ENCODE measurements at places on chromosomes 7 and 10.

GRCh38 chr7:102068846-102069245 is 217.8 kb upstream of the SH2B2 start:
- no peak for DNase-seq

- no peak for DNase-seq
Measured at GRCh38 chr7:50657341-50657873, 92.2 kb upstream of the DDC start.

DNA sequence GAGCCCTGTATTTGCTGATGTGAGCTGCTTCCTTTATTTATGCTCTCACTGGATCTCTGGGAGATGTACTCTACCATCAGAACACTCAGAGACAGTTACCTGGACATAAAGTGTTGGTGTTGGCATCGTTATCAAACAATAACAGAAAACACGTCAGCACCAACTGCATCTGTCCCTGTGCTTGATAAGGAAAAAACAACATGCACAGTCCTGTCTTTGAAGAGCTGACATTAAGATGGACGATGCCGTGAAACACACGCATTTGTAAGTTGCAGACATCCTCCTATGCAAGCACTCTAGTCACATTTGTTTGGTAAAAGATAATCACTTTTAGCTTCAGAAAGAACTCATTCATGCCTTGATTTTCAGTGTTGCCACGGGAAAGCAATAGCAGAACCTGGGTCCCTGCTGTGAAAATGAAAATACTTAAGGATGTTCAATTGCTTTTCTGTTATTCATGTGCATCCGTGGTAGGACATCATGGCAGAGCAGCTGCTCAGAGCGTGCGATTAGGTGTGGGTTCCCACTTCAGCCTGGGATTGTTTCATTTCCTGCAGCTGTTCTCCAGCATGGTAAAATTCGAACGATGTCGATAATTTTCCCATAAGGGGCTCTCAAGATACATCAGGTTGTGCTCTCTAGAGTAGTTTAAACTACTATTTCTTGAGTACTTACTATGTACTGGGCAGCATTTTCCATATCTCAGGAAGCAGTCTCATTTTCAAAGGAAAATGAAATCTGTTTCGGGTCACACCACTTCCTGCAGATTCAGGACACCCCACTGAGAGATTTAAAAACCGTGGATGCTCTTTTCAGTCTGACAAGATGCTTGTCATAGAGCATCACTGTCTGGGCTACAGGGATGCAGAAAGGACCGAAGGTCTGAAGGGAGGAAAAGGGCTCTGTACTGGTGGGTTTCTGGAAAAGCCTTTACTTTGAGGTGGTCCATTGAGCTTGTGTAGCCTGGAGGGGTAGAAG is 248.7 kb downstream of the CAMK1D start:
- DNase-seq = no peak

GRCh38 chr7:105678811-105679495 is 97.7 kb upstream of the EFCAB10 start:
- no peak for DNase-seq

DNA sequence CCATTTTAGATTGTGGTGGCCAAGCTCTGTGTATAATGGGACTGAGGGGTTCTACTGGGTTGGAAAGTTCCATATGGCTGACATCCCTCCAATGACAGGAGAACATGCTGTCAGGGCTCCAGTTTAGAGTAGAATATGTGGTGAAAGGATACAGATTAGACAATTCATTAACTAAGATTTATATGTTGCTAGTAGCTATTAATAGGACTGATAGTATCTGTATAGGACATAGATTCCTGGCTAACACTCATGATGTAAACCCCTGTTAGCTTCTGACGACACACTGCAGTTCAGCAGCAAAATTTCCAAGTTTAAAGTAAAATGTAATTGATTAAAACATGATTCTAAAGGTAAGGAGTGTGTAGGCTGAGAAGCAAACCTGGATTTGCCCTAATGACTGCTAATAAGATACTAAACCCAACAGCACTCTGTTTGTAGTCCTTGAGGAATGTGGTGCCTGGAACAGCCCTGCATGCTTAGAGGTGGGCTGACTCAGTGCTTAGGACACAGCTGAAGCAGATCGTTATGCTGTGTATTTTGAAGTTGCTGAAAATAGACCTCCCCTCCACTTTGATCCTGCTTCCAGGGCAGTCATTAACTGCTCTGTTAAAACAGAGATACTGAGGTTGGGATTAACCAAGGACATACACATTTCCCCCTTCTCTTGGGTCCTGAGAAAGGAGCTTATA is 1129.6 kb downstream of the SORCS3 start:
- no peak for DNase-seq

- DNase-seq = no peak
Measured at GRCh38 chr7:2819161-2819953, 24.8 kb downstream of the GNA12 start.

GRCh38 chr10:13587391-13587790 is 626 bp downstream of the PRPF18 start:
- DNase-seq = no peak

DNA sequence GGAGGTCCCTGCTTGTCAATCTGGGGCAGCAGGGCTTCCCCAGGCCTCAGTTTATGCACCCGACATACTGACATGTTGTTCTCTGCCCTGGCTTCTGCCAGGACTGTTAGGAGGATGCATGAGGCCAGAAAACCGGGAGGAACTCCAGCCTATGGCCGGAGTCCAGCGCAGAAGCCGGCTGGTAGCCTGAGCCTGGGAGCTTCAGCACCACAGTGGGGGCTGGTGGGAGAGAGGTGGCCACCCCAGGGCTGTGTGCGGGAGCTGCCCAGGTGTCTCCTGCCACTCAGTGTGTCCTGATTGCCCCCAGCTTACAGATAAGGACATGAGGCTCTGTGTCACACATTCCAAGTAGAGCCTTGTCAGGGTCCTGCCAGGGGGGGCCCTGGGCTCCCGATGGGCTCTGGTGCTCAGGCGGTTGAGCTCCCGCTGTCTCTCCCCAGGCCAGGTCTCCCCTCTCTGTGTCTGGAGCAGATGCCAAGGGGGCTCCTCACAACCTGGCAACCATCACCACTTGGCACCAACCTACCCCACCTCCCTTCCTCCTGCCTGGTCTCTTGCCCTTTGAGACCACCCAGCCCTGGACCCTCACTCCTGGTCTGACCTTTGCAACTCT is 32.3 kb downstream of the PPIF start:
- DNase-seq = no peak

DNA sequence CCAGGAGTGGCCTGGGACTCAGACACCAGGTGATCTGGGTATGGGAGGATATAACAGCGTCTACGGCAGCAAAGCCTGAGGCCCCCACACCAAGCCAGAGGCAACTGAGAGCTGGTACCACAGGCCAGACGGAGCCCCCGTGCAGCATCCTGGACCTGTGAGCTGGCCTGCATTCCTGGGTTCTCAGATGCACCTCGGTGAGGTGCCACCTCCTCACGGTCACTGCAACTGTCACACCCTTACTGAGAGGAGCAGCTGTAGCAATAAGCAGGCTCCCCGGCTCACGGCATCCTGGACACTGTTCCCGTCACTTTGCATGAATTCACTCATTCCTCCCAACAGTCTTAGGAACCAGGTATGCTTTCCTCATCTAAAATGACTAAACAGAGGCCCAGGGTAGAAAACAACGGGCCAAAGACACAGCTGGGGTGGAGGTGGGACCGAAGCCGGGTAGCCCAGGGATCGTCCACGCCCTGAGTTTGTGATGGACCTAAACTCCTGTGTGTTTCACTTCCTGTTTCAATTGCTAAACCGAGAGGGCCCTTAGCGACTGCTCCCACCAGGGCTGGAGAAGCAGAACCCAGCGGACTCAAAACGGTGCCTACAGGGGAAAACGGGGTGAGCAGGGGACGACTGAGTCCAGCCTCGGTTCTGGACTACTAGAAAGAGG is 98.7 kb downstream of the CTBP2 start:
- no peak for DNase-seq

DNA sequence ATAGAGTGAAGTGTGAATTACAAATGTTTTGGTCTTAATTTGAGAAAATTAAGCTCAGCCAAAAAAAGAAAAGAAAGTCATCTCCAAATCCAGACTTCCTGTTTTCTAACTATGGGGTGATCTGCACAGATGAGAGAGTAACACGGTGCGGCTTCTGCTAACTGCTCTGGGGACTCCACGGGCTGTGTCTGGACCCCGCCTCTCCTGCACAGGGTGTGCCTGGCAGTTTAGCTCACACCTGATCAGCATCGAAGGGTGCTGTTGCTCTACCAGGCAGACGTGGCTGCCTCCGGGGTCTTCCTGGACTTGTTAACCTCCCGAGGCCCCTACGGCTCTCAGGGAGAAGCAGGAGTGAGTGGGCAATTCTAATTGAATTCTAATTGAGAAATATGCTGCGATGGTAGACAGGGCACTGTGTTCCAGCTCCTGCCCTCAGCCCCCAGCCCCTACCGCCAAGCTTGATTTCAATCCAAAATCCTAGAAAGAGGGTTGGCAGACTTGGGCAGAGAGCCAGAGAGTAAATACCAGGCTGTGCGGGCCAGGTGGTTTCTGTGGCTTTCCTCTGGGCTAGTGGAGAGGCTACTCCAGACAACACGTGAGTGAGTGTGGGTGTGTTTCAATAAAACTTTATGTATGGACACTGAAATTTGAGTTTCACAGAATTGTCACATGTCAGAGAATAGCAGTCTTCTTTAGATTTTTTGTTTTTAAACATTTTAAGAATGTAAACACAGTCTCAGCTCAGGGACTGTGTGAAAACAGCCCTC is 13.4 kb downstream of the SHH start:
- no peak for DNase-seq

GRCh38 chr10:128007971-128008370 is 101.1 kb downstream of the PTPRE start:
- DNase-seq = no peak

DNA sequence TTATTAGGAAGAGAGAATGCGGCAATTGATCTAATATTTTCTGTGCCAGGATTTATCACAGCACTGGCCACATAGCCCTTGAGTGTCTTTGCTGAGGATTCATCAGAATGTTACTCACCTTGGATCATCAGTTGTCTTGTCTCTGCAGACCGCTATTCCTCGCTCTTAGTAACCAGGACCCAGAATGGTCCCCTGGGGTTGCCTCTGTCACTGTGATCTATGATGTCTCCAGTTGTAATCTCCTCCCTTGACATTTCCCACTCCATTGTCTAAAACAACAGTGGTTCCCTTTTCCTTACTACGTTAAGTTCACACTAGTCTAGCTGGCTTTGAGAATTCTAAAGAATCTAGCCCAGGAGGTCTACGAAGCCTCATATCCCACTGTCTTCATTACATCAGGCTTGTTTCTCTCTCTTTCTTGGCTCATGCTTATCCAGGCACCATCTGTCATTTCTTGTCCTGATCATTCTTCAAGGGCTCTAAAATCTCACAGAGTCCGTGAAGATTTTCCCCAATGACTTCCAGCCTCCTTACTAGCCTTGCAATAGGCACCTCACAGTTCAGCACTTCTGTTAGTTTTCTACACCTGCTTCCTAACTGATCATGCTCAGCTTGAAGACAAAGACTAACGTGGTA is 125.8 kb downstream of the CUBN start:
- DNase-seq = no peak

DNA sequence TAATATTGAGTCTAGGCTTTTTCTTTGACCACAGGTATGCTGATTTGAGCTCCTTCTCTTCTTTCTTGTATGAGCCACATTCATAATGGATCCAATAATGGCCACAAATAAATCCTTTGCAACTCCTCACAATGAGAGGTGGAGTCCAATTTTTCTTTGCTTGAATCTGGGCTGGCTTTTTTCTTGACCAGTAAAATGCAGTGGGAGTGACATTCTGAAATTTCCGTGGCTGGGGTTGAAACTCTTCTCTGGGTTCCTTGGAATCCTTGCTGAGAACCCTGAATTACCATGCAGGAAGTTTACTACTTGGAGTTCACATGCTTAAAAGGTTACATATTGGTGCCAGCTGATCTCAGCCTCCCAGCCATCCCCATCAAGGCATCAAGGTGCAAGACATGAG is 22.4 kb upstream of the FAM180A start:
- DNase-seq = no peak

GRCh38 chr7:155234158-155234492 is 63.6 kb upstream of the INSIG1 start:
- no peak for DNase-seq

DNA sequence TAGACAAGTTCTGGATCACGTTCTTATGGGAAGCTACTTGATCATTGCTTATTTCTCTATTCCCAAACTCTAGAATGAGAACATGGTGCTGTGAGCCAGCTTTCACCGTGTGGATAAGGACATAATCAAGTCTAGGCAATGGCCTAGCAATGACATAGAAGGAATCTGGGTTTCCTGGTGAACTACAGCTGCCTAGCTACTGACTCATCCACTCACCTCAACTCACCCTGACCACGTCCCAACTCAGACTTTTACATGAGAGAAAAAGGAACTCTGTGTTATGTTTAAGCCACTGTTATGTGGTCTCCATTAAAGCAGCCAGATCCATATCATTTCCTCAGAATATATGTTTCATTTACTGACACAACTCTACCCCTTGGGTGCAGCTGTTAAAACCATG is 18.8 kb upstream of the MET start:
- no peak for DNase-seq

DNA sequence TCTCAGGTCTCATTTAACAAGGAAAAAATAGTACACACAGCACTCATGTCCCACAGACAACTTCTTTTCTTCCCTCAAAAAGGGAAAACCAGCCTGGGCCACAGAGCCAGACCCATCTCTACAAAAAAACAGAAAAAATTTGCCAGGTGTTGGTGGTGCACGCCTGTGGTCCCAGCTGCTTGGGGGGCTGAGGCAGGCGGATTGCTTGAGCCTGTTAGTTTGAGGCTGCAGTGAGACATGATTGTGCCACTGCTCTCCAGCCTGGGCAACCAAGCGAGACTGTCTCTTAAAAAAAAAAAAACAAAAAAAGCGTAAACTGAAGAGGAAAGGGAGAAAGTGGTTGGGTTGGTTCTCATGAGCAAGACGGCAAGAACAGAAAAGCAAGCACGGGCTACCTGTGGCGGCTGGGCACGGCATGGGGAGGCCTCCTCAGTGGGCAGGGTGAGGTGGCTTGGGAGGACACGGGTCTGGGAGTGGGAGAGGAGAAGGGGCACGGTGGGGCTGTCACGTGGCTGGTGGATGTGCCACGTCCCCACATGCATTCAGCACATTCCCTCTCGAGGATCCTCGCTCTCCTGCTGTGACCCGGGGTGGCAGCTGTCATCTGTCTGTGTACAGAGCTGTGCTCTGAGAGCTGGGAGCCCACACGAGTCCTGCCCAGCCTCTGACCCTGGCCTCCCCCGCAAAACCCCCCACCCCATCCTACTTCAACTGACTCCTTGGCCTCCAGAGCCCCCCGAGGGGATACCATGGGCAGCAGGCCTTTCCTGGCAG is 219.7 kb downstream of the MLLT10 start:
- DNase-seq = no peak

GRCh38 chr10:71494980-71495381 is 98.3 kb downstream of the CDH23 start:
- DNase-seq = no peak

Measured in stimulated activated CD8-positive, alpha-beta memory T cell treated with anti-CD3 and anti-CD28 coated beads, Interleukin-7, amount 100 ng/mL, for 24 hours (primary cell).